ENCODE measurements at places on chromosomes 5 and 9.

- no peak for DNase-seq
These were observed 54.3 kb upstream of the BOD1 start for GRCh38 chr5:173670791-173671120.

DNA sequence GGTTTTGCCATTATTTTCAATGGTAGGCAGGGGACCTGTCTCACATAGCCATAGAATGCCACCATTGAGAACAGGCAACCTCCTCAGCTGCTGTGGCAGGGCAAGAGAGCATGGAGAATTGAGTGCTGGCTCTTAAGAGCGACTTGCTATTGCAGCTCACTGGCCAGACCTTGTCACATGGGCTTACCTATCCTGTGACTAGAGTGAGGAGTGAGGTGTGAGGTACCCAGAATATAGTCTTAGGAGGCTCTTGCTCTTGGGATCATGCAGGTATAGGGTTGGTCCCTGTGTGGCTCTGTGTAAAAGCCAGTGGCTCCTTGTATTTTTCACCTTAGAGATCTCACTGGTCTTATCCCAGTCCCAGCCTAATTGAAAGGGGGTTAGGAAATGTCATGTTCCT, 39.8 kb upstream of the NR3C1 start:
- DNase-seq = no peak

DNA sequence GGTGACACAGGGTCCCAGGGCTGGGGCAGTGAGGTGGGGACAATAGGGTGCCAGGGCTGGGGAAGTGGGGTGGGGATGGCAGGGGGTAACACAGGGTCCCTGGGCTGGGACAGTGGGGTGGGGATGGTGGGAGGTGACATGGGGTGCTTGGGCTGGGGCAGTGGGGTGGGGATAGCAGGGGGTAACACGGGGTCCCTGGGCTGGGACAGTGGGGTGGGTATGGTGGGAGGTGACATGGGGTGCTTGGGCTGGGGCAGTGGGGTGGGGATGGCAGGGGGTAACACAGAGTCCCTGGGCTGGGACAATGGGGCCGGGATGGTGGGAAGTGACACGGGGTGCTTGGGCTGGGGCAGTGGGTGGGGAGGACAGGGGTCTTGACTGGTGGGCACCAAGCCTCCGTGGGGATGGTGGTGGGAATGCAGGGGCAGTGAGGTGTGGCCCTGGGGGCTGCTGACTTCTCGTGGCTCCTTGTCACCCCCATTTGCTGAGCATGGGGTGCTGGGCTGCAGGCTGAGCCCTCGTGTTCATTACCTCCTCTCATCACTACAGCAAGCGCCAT, 41.7 kb downstream of the OLFM1 start:
- no peak for DNase-seq

- peak; percentile 22 for DNase-seq
These were observed 11.7 kb upstream of the OR13D1 start for GRCh38 chr9:104682642-104683041.

DNA sequence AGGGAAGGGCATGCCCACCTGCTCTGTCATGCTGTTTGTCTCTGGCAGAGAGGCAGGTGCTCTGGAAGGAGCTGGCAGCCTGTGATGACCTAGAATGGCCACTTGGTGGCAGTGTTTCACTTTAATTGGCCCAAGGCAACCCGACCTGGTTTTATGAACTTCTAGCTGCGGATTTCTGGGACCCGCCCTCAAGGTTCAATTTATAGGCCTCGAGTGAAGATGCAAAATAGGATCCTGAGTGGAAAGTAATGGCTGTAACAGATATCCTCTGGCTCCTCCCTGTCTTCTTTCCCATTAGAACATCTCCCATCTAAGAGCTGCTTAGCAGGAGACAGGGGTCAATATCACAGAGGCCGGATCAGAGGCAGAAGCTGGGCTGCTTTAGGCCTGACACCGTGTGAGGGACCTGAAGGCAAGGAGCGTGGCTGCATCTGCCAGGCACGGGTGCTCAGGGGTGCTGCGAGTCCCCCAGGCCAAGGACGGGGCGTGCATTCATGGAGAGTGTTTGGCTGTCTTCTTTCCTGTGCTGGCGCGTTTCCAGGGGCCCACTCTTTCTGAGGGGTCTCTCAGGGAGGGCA, 56.7 kb upstream of the SLC28A3 start:
- peak; percentile 19 for DNase-seq

- DNase-seq = no peak
These were observed 94.9 kb downstream of the TLE1 start for GRCh38 chr9:81594415-81594814.

DNA sequence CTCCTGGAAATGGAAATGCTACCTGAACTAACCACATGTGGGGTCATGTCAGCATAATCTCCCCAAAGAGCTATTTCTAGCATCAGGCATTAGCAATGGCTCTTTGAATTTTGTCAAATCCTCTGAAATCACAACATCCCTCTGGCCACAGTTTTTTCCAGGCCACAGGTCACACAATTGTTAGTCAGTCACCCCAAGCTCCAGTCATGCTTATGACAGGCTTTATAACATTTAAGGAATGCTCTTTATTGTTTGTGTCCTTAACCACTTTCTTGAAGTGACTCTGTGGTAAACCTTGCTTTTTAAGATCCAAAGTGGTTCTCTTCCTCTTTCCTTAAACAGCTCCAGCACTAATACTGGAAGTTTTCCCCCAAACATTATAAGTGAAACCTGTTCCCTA, 169.2 kb upstream of the HMHB1 start:
- no peak for DNase-seq
